ENCODE measurements at places on chromosomes 2 and 18.

- no peak for DNase-seq
These were observed 107.0 kb upstream of the PTPRM start for GRCh38 chr18:7459851-7460770.

- no peak for DNase-seq
These were observed 119.6 kb downstream of the NFATC1 start for GRCh38 chr18:79515331-79515730.

DNA sequence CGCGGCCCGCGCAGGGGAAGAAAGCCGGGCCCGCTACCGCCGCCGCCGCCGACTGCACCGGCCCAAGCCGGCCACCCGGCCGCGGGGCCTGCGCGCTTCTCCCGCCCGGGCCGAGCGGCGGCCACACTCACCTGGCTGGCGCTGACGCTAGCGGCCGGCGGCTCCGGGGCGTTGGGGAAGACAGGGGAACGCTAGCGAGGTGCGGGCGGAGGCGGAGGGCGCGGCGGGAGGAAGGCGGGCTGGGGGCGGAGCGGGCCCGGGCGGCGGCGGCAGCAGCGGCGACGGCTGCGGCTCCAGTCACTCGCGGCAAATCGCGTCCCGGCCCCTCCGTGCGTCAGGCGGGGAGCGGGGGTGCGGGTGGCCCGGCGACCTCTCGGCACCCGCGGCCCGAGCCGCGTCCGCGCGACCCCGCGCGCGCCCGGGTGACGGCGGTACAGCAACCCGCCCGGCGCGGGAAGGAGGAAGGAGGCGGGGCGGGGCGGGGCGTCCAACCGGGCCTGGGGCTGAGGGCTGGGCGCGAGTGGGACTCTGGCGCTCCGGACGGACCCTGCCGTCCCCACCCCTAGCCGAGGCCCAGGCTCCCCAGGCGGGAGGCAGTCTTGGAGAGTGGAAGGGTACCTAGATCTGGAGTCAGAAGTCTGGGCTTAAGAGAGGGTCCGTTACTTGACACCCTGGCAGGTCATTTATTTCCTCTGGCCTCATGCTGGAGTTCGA lies at the start of gene SESTD1:
Gene SESTD1 (minus strand): TSS at position 465 of the 714 bp plus-strand sequence. CDS start 72,991 bp downstream, outside the sequence.
- peak; percentile 39 for DNase-seq

DNA sequence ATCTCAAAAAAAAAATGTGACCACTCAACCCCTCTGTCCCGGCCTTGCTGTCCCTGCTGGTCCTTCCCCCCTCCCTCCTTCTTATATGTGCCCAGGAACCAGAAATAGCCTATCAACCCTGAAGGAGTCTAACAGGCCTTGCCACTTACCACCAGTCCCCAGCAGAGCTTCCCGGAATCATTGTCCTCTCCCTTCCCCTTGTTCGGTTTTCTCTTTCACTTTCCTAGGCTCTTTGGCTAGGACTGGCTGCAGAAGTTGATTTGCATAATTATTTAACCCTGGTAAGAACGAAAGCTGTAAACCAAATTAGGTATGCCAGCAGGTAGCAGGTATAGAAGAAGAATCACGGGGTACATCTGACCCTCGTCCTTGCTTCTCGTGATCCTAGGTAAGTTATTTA lies 72.6 kb upstream of the ZNF532 start:
- DNase-seq, result no peak

DNA sequence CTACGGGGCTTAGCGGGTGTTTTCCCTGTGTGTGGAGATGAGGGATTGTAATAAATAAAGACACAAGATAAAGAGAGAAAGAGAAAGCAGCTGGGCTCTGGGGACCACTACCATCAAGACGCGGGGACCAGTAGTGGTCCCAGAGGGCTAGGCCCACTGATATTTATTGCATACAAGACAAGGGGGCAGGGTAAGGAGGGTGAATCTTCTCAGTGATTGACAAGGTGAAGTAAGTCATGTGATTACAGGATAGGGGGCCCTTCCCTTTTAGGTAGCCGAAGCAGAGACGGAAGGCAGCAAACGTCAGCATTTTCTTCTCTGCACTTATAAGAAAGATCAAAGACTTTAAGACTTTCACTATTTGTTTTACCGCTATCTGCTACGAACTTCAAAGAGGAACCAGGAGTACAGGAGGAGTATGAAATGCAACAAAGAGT lies 4.5 kb upstream of the GAL3ST2 start:
- peak; percentile 63 for DNase-seq

DNA sequence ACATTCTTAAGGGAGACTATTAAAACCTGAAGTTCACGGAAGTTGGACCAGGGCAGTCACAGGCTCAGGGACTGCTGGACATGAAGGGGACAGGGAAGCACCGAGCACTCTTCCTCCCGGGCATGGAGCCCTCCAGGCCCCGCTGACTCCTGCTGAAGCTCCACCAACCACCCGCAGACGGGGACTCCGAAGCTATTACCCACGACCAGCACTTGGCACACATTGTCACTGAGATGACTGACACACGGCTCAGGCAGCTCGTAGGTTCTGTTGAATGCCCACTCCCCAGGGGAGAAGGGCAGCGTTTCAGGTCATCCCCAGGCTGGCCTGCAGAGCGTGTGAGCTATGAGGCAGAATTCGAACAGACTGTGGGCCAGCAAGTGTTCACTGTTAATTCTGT lies 234.8 kb downstream of the NDUFA10 start:
- no peak for DNase-seq

GRCh38 chr18:54558609-54559585 lies 32.1 kb upstream of the DYNAP start:
- DNase-seq, result no peak
